ENCODE measurements at places on chromosomes 12 and 14.

GRCh38 chr12:111636209-111636945, 37.3 kb upstream of the ATXN2 start:
- DNase-seq: peak; percentile 94

GRCh38 chr12:32450768-32451167, 51.4 kb downstream of the FGD4 start:
- no peak for DNase-seq

DNA sequence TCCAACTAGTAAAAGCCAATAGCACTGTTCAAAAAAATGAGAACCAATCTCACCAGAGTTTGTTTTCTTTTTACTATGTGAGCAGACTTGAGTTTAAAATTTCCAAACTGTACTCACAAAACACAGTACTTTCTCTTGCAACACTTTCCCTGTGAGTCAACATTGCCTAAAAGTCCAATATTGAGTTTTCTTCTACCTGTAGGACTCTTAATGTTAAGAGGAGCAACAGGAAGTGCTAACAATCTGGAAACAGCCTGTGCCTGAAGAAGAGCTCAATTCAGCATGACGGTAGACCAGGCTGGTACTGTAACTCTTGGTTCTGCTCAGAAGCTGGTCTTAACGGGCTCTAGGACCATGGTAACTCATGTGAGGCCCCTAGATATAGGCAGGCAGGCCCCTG, 144.3 kb downstream of the MED13L start:
- DNase-seq: no peak

GRCh38 chr12:90653040-90653439, 301.9 kb downstream of the CCER1 start:
- peak; percentile 86 for DNase-seq

GRCh38 chr12:119145367-119145766, 33.4 kb upstream of the HSPB8 start:
- DNase-seq: no peak

DNA sequence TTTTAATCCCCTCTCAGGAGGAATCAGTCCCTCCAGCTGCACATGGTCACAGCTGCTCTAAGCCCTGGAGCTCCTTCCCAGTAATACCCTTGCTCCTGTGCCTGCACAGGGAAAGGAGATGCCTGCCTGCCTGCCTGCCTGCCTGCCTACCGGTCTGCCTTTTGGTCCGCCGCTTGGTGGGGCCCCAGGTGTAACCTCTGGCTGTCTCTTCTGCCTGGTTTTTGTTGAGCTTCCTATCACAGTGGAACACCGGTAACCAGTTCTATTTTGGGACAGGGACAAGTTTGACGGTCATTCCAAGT, 99.8 kb downstream of the DAD1 start:
- DNase-seq: no peak

- no peak for DNase-seq
These were observed 176.3 kb upstream of the DIO2 start for GRCh38 chr14:80387563-80387981.

- no peak for DNase-seq
These were observed 94.6 kb downstream of the TMEM30B start for GRCh38 chr14:61186341-61187195.

- no peak for DNase-seq
These were observed 49.9 kb downstream of the ZFYVE21 start for GRCh38 chr14:103765526-103765925.

DNA sequence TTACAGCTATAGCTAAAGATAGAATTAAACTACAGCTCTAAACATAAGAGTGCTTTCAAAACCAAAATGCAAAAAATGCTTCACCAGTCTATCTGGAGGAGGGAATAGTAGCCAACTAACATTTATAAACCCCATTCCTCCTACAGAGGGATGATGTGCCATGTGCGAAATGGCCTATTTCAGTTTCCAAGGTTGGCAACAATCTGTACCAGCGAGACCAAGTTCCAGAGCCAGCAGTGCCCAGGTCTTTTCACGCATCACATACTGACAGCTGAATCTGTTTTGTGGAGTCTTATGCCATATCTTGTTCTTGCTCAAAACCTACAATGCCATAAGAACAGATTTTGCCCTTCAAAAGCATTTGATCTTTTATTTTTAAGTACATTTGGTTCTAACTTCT, 24.5 kb downstream of the NELL2 start:
- DNase-seq: no peak

GRCh38 chr12:18922851-18923250, 184.9 kb downstream of the CAPZA3 start:
- DNase-seq: no peak

DNA sequence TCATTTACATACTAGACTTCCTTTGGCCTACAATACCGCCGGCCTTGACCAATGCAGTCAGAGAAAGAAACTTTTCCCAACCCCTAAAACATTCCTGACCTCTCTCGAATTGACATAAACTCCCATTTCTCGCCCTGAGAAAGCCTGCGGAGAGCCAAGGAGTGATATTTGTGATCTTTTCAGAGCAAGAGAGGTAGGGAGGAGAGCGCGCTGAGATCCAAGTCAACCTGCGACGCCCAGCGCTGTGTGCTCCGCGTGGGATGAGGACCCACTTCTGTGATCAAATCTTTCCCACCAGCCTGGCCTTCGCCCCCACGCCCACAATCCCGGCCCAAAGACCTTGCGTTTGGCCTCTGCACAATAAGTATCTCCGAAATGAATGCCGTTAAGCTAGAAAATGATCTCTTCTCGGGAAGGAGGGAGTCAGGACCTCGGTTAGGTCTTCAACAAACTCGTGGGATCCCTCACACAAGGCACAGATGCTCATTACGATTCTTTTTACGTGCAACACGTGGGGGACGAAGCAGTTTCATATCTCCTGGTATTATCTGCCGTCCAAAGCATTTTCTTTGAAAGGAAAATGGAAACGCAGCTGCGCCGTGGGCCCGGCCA, 6.3 kb upstream of the NPAS3 start:
- no peak for DNase-seq

GRCh38 chr14:99377951-99378350, 102.7 kb downstream of the SETD3 start:
- DNase-seq: no peak

DNA sequence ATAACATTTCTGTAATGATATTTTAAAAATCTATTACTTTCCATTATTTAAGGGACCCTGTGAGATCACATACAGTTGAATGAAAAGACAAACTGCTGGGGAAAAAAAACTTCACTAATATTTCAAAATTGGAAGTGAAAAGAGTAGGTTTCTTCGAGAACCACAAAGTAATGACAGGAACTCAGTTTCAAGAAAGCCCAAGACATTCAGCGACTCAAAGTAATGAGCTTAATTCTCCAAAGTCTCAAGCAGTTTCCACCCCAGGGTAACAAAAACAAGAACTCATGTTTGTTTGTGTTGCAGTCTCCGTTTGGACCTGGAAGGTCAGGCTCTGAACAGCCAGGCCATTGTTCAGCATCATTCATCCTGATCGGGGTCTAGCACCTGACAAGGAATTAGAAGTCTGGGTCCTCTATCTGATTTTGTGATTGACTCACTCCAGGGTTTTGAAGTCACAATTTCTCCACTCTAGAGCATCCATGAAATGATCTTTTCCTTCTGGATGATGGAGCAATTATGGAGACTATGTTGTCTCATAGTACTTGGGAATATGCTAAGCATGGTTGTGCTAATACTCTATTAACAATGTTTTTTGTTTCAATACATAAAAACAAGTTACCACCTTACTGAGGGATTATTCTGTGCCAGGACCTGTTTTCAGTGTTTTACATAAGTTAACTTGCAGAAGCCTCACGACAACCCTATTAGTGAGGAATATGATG, 126.9 kb downstream of the SLC25A21 start:
- DNase-seq: peak; percentile 52

GRCh38 chr14:30990770-30991169, 34.7 kb upstream of the AP4S1 start:
- no peak for DNase-seq

- DNase-seq: no peak
These were observed 3.1 kb upstream of the CHPT1 start for GRCh38 chr12:101694297-101694848.

- peak; percentile 78 for DNase-seq
These were observed 8.5 kb upstream of the SOCS2 start for GRCh38 chr12:93563807-93564538.

DNA sequence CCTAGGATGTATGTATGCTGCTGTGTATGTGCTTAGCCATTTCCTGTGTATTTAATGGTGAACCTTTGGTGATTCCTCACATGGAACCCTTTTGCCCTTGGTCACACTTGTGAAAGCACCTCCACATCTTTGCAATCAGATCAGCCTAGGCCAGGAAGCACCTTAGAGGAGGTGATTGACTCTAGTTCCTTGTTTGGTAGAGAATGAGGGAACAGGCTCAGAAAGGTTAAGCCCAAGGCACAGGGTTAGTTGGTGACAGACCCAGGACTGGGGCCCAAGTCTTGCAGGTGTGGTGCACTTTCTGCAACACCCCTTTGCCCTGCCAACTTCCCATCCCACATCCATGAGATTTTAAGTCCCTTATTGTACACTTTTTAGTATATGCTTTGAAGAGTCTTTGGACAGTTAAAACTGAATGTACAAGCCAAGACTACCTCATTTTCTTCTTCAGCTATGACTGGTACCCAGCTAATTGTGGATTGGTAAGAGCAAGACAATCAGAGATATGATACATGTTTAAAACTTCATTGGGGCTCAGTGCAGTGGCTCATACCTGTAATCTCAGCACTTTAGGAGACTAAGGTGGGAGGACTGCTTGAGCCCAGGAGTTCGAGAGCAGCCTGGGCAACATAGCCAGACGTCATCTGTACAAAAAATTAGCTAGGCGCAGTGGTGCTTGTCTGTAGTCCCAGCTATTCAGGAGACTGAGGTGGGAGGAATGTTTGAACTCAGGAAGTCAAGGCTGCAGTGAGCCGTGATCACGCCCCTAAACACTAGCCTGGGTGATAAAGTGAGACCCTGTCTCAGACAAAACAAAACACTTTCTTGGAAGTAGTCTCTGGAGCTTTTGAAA, 71.1 kb downstream of the RASSF3 start:
- DNase-seq: no peak

GRCh38 chr14:59154373-59154772, 34.1 kb upstream of the DAAM1 start:
- no peak for DNase-seq

DNA sequence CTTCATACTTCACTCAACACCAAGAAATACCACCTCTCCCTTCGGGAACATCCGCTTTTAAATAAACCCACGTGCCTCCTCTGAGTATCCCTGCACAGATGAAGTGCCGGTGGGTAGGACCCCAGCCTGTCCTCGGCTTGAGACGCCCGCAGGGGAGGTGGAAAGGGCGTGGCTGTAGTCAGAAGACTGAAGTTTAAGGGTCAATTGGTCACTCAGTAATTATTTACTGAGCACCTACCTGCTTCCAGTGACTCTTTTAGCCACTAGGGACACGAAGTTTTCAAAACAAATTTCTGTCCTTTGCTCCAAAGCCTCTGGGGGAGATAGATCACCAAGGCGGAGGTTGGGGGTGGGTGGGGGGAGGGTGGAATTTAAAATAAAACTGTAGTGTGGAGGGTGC, 309.4 kb downstream of the VRK1 start:
- no peak for DNase-seq

Measured in islet precursor cell (in vitro differentiated cells).